Lower leg skin (tissue), 4 donors: ENCODE measurements at places on chromosomes 1 and 21. TPM values are rescaled to one million over a fixed set of nuclear protein-coding genes. Genes with fewer than 3 reads are reported as not detected.

- DNase-seq = no peak
Observed at GRCh38 chr1:55285834-55286233, 70.7 kb upstream of the USP24 start.

DNA sequence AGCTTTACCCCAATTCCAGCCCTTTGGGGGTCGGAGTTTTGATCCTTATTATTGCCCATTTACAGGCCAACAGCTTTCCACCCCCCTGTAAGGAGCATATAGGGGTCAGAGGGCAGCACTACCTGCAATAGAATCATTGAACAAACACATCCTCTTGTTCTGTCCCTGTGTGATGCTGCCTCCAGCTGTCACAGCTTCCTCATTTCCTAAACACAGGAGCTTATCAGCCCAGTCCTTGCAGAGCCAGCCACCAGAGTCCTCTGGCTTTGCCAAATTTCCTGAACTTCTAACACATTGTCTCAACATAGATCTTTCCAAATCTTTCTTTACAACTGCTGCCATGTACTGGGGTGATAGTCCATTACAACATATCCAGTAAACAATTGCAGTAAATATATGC, 32.8 kb upstream of the PTBP2 start:
- DNase-seq = no peak

GRCh38 chr1:11272544-11272831, 510 bp upstream of the UBIAD1 start:
- DNase-seq = no peak

- DNase-seq = no peak
Observed at GRCh38 chr1:203091761-203092330, 6.0 kb upstream of the MYOG start.

The ZNF683 gene
- not detected for total RNA-seq
